ENCODE measurements at places on chromosomes 3 and 15.
A peak's percentile ranks its signal among the peaks of the same experiment; 100 is the strongest.

DNA sequence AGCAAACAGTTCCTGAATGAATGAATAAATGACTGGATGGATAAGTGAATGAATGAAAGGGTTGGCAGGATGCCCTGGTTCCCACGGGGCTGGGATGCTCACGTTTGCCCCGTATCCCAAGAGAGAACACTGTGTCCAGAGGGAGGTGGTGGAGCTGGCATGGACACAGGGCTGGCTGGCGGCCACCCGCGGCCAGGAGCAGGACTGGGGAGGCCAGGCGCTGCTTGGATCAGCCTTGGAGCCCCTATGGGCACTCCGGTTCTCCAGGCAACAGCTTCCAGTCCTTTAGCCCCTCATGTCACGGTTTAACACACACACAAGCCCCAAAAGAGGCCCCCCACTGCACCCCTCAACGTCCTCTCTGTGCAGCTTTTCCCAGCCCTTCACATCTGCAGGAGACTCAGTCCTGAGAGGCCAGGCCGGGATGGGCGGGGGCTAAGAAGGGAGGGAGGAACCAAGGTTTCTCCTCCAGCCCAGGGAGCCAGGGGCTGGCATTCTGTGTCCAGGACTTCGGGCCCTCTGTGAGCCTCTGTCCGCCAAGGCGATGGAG is 86.0 kb upstream of the ALDH1L1 start:
- no peak for DNase-seq

GRCh38 chr3:111069974-111070771 is 1.4 kb upstream of the NECTIN3 start:
- DNase-seq: no peak

- DNase-seq: no peak
Measured at GRCh38 chr15:98120561-98120960, 160.1 kb downstream of the ARRDC4 start.

DNA sequence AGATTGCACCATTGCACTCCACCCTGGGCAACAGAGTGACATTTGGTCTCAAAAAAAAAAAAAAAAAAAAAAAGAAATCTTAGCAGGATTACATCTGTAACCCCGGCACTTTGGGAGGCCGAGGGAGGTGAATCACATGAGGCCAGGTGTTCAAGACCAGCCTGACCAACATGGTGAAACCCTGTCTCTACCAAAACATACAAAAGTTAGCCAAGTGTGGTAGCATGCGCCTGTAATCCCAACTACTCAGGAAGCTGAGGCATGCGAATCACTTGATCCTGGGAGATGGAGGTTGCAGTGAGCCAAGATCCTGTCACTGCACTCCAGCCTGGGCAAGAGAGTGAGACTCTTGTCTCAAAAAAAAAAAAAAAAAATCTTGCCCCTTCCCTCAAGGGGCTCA is 40.4 kb downstream of the LIPC start:
- no peak for DNase-seq

- DNase-seq: peak; percentile 7
Measured at GRCh38 chr3:77620009-77620408, 580.1 kb downstream of the ROBO2 start.

DNA sequence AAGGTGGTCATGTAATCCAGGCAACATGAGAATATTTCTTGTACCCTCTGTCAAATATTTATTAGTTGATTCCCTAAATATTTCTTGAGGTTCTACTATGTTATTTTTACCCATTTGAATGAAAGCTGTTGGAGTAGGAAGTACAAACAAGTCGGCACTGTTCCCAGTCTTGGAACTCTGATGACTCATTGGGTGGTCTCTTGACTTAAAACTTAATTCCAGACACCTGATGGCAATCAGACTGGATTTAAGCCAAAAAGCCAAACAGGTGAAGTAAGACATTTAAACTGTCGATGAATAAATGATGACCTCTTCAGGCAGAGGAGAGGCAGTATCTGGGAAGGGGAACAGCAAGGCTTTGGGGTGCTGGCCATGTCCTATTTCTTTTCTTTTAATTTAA is 22.8 kb downstream of the C2CD4A start:
- no peak for DNase-seq

DNA sequence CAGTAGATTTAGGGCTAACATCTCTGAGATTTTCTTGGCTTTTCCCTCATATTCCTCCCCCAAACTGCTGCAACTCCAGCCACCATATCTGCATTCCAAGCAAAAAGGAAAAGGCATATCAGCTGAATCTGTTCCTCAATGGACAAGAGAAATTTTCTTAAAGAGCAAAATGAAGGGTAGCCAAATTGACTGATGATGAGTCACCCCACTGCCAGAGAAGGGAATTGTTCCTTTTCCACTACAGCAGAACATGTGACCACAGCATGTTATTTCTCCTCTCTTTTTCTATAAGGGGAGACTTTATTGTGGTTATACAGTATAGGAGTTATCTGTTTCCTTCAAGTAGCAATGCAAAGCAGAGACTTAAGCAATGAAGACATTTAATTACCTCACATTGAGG is 172.5 kb downstream of the MTHFS start:
- DNase-seq: no peak

DNA sequence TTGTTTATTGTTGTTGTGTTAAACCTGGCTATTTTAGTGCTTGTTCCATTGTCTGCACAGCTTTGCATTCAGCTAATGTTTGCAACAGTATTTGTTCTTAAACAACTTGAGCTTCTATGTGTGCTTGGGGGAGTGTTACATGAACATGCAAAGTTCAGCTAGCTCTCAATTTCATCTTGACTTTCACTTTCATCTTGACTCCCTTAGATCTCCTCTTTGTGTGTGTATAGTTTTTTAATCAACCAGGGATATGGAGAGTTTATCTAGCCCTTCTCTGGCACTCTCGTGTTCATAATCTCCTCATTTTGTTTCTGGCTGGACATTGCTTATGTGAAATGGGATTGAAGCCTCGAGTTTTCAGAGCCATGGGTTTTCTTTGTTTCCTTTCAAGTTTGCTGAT is 212.4 kb upstream of the ZBTB20 start:
- DNase-seq: no peak

GRCh38 chr3:174531262-174531982 is 327.7 kb upstream of the NAALADL2 start:
- DNase-seq: no peak

GRCh38 chr3:31450345-31450744 is 82.4 kb upstream of the STT3B start:
- no peak for DNase-seq

GRCh38 chr3:175187586-175187985 is 328.5 kb downstream of the NAALADL2 start:
- no peak for DNase-seq

- DNase-seq: no peak
Measured at GRCh38 chr3:135447483-135447882, 518.0 kb upstream of the PPP2R3A start.

- peak; percentile 43 for DNase-seq
Measured at GRCh38 chr3:122680475-122681283, at the start of gene PARP14. Gene PARP14, plus strand, starts transcription at chr3:122680839. Its CDS starts 45 bp downstream, at chr3:122680884.

DNA sequence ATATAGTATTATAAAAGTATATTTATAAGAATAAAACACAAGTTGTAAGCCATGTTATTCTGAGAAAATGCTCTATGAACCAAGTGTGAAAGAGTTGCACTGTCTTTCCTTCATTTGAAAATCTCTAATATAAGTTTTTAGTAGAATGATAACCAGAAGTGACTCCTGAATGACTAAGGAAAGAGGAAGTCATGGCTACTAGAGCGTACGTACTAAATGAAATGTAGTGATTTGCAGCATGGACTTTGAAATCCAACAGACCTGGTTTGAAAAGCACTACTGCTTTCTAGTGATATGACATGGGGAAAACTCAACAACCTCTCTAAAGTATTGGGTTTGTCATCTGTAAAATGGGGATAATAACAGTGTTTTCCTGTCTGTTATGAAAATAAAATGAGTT is 10.3 kb upstream of the DNAJC13 start:
- DNase-seq: no peak

- DNase-seq: no peak
Measured at GRCh38 chr3:12345584-12346494, 57.0 kb downstream of the PPARG start.

DNA sequence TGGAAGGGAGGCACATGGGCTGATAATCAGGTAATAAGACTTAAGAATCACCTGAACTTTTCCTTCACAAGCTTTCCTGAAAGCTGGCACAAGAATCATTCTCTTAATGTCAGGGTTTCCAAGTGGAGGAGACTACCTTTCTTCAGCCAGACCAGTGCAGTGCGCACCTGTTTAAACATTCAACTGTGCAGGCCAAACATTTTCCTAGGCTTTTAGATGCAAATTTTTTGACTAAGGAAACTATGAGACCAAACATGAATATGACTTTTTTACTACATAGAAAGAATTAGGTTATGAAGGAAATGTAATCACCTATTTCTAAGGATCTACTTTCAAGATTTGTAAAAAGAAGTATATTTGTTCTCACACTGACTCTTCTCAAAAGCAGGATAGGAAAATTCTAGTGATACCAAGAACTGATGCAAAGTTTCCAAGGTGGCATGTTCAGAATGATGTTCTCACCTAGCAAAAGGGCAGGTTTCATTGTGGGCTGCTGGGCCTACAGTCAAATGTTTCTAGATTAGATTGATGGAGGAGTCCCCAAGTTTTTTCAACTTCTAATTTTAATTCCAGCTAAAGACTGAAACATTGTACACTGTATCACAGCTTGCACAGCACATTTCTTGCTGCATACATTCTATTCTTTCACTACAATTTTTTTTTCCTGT is 339.1 kb downstream of the TIGIT start:
- DNase-seq: no peak
